Uterus (tissue), 4 donors: ENCODE measurements at places on chromosomes 6 and 20.

DNA sequence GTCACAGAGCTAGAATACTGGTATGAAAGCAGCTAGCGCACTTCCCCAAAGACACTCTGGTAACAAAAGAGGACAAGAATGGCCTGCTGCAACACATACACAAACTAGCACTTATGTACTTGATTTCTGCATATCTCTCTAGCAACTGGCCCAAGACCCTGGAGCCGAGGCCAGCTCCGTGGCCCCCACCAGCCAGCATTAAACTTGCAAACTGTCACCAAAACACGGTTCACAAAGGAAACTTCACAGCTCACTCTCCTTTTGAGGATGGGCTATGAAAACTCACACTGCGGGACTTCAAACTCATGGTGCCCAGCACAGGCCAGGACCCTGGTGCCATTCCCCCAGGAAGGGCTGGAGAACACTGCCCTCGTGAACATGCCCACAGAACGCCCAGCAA lies 115.9 kb upstream of the RPS6KA2 start:
- no peak overlapping the region for H3K27ac ChIP-seq
- H3K4me1 ChIP-seq = no peaks in the 10 kb centered on the region
- no peaks in the 10 kb centered on the region for H3K36me3 ChIP-seq
- DNase-seq = no peak

GRCh38 chr6:130466748-130467061 lies 100.9 kb downstream of the TMEM200A start:
- no peaks in the 10 kb centered on the region for H3K27me3 ChIP-seq
- H3K27ac ChIP-seq = no peak overlapping the region
- H3K4me3 ChIP-seq = no peak overlapping the region
- no peaks in the 10 kb centered on the region for H3K4me1 ChIP-seq

- H3K4me3 ChIP-seq = no peak overlapping the region
- no peaks in the 10 kb centered on the region for H3K36me3 ChIP-seq
- no peaks in the 10 kb centered on the region for H3K4me1 ChIP-seq
These were observed 31.9 kb downstream of the MYH7B start for GRCh38 chr20:34987288-34988190.

GRCh38 chr6:119647309-119647708 lies 297.7 kb upstream of the MAN1A1 start:
- H3K4me3 ChIP-seq = no peak overlapping the region
- no peaks in the 10 kb centered on the region for H3K27me3 ChIP-seq
- no peak overlapping the region for H3K27ac ChIP-seq
- no peaks in the 10 kb centered on the region for H3K36me3 ChIP-seq
- H3K4me1 ChIP-seq = no peaks in the 10 kb centered on the region
- DNase-seq = no peak

GRCh38 chr20:21456207-21456606 lies 57.7 kb downstream of the NKX2-2 start:
- no peaks in the 10 kb centered on the region for H3K27me3 ChIP-seq
- H3K36me3 ChIP-seq = no peaks in the 10 kb centered on the region
- H3K4me3 ChIP-seq = no peak overlapping the region
- H3K4me1 ChIP-seq = no peaks in the 10 kb centered on the region
- DNase-seq = no peak

DNA sequence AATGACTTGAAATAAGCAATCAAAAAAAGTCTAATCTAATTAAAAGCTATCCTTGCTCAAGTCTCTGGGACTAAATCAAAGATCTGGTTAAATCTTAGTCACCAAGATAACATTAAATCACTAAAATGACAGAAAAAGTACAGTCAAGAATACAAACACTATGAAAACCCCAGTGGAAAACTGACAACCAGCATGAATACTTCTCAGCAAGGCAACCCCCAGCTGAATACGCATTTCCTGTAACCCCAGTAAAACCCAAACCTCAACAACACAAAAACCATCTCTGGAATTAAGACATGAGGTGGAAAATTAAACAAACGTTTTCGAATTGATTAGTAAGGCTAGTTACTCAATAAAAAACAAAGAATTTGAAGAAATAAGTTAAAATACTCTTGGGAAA lies 23.7 kb upstream of the ZC3H12D start:
- H3K27me3 ChIP-seq = no peaks in the 10 kb centered on the region
- H3K4me1 ChIP-seq = no peaks in the 10 kb centered on the region
- H3K36me3 ChIP-seq = no peaks in the 10 kb centered on the region
- no peak for DNase-seq
- no peak overlapping the region for H3K27ac ChIP-seq

GRCh38 chr6:132592855-132593254 lies 3.3 kb upstream of the TAAR5 start:
- H3K27me3 ChIP-seq = no peaks in the 10 kb centered on the region
- DNase-seq = no peak
- H3K27ac ChIP-seq = no peak overlapping the region
- H3K36me3 ChIP-seq = no peaks in the 10 kb centered on the region
- no peak overlapping the region for H3K4me3 ChIP-seq
- H3K4me1 ChIP-seq = no peaks in the 10 kb centered on the region

DNA sequence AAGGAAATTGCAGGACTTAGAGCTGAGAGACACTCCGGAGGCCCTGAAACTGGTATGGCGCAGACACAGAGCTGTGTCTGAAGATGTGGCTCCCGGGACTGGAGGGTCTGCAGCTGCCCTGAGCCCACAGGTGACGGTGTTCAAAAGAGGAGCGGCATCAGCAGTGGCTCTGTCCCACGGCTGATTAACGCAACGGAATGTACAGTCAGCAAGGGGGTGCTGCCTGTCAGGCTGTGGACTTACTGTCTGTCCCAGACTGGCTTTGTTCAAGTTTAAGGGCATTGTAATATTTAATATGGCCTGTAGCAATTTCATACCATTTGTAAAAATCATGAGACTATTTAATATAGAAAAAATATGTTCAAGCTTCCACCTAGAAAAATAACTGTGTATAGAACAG lies 228.0 kb upstream of the TAB2 start:
- H3K27me3 ChIP-seq = no peaks in the 10 kb centered on the region
- no peak overlapping the region for H3K4me3 ChIP-seq
- H3K36me3 ChIP-seq = no peaks in the 10 kb centered on the region
- DNase-seq = no peak
- H3K27ac ChIP-seq = no peak overlapping the region
- H3K4me1 ChIP-seq = no peaks in the 10 kb centered on the region

- H3K27me3 ChIP-seq = no peaks in the 10 kb centered on the region
- DNase-seq = peak; percentile 12
- peaks cover 8% of the 10 kb centered on the region for H3K4me1 ChIP-seq
- no peaks in the 10 kb centered on the region for H3K36me3 ChIP-seq
- peak overlapping the region; percentile 15 for H3K27ac ChIP-seq
- H3K4me3 ChIP-seq = no peak overlapping the region
These were observed 42.4 kb upstream of the ZBP1 start for GRCh38 chr20:57662456-57663240.

GRCh38 chr6:5522147-5522546 lies 260.8 kb downstream of the FARS2 start:
- no peaks in the 10 kb centered on the region for H3K36me3 ChIP-seq
- H3K4me1 ChIP-seq = no peaks in the 10 kb centered on the region
- no peaks in the 10 kb centered on the region for H3K27me3 ChIP-seq

DNA sequence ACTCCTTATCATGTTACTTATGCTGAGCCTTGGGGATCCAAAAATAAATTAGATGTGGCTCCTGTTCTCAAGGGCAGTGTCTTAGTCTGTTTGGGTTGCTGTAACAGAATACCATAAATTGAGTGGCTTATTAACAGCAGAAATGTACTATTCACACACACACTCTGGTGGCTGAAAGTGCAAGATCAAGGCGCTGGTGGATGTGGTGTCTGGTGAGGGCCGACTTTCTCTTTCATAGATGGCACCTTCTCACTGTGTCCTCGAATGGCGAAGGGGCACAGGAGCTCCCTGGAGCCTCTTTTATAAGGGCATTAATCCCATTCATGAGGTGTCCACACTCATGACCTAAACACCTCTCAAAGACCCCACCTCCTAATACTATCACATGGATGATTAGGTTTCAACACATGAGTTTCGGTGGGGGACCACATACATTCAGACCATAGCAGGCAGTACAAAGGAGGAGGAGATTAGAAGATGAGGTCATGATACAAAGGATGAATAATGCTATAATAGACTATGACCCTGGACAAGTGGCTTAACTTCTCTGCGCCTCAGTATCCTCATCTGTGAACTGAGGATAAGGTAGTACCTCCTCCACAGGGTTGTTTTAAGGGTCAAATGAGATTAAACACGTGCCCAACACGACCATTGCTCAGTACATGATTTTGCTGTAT lies 34.1 kb downstream of the RPP40 start:
- no peak overlapping the region for H3K27ac ChIP-seq
- H3K4me1 ChIP-seq = no peaks in the 10 kb centered on the region
- no peaks in the 10 kb centered on the region for H3K27me3 ChIP-seq
- no peak for DNase-seq

DNA sequence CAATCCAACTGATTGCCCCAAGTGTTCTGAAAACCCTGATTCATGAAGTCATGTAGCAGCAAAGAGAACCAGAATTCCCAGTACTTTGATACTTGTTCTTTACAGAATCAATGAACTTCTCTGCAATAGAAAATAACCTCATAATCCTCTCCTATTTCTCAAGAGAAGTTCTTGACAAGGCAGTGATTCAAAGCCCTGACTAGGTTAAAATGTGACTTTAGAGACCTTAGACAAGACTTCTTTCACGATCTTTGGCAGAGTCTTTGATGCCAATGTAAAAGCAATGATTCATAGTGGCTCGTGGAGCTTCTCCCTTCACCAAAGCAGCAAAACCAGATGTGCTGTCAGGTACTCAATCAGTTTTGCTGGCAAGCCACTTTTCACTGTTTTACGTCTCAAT lies 95.2 kb downstream of the CDK19 start:
- DNase-seq = no peak
- no peak overlapping the region for H3K4me3 ChIP-seq
- H3K27me3 ChIP-seq = no peaks in the 10 kb centered on the region
- no peaks in the 10 kb centered on the region for H3K4me1 ChIP-seq
- H3K27ac ChIP-seq = no peak overlapping the region

DNA sequence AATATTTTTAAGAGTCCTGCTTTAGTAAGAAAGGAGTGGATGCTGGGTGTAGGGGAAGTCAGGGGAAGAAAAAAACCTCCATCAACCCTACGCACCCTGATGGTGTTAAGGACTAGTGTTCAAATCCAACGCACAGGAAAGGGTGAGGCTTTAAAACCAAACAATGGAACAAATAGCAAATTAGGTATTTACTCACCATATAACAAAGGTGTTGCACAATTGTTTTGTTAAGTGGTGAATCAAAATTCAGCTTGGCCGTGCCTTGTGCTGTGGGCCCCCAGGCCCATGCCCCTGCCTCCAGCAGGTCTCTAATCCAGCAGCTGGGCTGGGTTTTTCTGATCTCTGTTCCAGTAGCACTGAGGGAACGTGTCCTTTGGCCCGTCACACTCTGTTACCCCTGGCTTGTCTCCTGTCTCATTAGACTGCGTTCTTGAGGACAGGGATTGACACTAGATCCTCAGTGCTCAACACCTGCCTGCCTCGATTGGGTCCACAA lies 11.8 kb downstream of the FAM83D start:
- no peaks in the 10 kb centered on the region for H3K36me3 ChIP-seq
- no peaks in the 10 kb centered on the region for H3K27me3 ChIP-seq
- DNase-seq = no peak
- H3K4me1 ChIP-seq = no peaks in the 10 kb centered on the region
- no peak overlapping the region for H3K27ac ChIP-seq

DNA sequence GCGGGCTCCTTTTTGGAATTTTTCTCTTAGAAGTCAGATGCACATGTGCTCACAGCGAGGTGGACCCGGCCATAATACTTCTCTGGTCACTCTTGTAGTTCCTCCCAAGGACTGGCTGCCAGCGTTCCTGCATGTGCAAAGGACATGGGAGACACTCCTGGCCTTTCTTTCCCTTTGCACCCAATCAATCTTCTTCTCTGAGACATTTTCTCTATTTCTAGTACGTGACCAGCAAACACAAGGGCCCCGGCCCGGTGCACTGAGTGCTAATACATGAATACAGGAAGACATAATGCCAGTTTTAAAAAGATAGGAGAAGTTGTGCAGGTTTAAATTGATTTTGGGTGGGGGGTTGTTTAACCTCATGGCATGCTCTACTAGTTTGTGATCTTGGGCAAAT lies 233.6 kb downstream of the SMOC2 start:
- DNase-seq = peak; percentile 5
- no peaks in the 10 kb centered on the region for H3K27me3 ChIP-seq
- no peak overlapping the region for H3K27ac ChIP-seq
- no peak overlapping the region for H3K4me3 ChIP-seq
- H3K36me3 ChIP-seq = no peaks in the 10 kb centered on the region
- no peaks in the 10 kb centered on the region for H3K4me1 ChIP-seq

GRCh38 chr20:38617011-38617829 lies 15.6 kb downstream of the ARHGAP40 start:
- H3K4me1 ChIP-seq = no peaks in the 10 kb centered on the region
- H3K27ac ChIP-seq = no peak overlapping the region
- no peak for DNase-seq
- no peaks in the 10 kb centered on the region for H3K27me3 ChIP-seq

GRCh38 chr6:118952683-118953082 lies 17.7 kb upstream of the MCM9 start:
- H3K27ac ChIP-seq = no peak overlapping the region
- H3K4me3 ChIP-seq = no peak overlapping the region
- H3K4me1 ChIP-seq = no peaks in the 10 kb centered on the region
- DNase-seq = no peak
- H3K27me3 ChIP-seq = no peaks in the 10 kb centered on the region
- H3K36me3 ChIP-seq = no peaks in the 10 kb centered on the region

GRCh38 chr6:113365191-113365590 lies 492.0 kb upstream of the MARCKS start:
- no peak for DNase-seq
- H3K36me3 ChIP-seq = no peaks in the 10 kb centered on the region
- no peaks in the 10 kb centered on the region for H3K27me3 ChIP-seq
- no peaks in the 10 kb centered on the region for H3K4me1 ChIP-seq

- H3K4me3 ChIP-seq = no peak overlapping the region
- peaks cover 5% of the 10 kb centered on the region for H3K36me3 ChIP-seq
- DNase-seq = peak; percentile 71
- no peaks in the 10 kb centered on the region for H3K4me1 ChIP-seq
These were observed 171.7 kb downstream of the WDR27 start for GRCh38 chr6:169529931-169530751.

GRCh38 chr6:71509191-71510005 lies 220.8 kb downstream of the OGFRL1 start:
- H3K27me3 ChIP-seq = no peaks in the 10 kb centered on the region
- H3K27ac ChIP-seq = no peak overlapping the region
